CD8-positive, alpha-beta memory T cell (primary cell): ENCODE measurements at places on chromosomes 1 and 21. TPM values are rescaled to one million over a fixed set of nuclear protein-coding genes. Genes with fewer than 3 reads are reported as not detected.
A peak's percentile ranks its signal among the peaks of the same experiment; 100 is the strongest.

Gene MARK1
- not detected for total RNA-seq

Gene PTBP2
- total RNA-seq, result 9.4 TPM

DNA sequence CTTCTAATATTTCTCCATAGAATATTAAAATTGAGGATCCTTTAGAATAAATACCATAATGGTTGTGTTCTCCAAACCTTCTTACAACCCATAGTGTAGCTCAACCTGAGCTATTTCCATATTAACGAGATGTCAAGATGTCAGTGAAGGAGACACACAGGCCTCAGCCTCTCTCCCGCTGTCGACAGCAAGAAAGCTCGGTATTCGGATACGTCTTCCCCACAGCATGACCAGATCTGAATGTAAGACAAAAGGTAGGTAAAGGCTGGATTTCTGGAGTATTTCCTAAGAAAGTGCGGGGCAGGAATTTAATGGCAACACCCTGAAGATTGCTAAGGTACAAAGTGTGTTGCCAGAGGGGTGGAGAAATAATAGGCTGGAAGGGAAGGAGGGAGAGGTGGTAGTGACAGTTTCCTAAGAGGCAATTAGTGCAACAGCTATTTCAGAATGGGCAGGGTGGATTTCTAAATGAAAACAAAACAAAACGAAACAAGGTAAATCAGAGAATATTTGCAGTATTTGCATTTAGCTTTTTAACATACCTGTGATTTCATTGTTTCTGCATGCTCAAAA lies 1.7 kb downstream of the ADSS2 start:
- peaks cover 51% of the 10 kb centered on the region for H3K4me1 ChIP-seq
- peak overlapping the region; percentile 52 for H3K4me3 ChIP-seq
- H3K27me3 ChIP-seq, result no peaks in the 10 kb centered on the region
- H3K36me3 ChIP-seq, result no peaks in the 10 kb centered on the region

DNA sequence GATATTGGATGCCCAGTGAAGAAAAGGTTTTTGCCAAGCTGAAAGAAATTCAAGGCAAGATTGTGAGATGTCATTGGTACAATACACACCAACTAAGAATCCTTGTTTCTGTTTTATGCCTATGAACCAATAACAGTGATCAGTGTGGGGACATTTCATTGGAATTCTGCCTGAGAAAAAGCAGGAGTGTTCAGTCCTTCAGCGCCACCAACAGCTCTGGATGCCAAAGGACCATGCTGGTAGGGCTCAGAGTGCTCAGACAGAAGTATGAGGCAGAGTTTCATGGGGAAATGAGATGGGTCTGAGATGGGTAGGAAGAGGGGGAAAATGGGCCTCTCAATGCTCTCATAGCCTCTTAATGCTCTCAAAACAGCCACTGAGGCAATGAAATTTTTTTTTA lies 56.5 kb downstream of the GABPA start:
- H3K4me1 ChIP-seq, result no peaks in the 10 kb centered on the region
- no peak overlapping the region for H3K4me3 ChIP-seq
- no peaks in the 10 kb centered on the region for H3K36me3 ChIP-seq
- H3K27ac ChIP-seq, result no peak overlapping the region
- no peak for DNase-seq
- H3K27me3 ChIP-seq, result no peaks in the 10 kb centered on the region
